PC-3 (cell line): ENCODE measurements at places on chromosomes 2 and 18. TPM values are rescaled to one million over a fixed set of nuclear protein-coding genes. Genes with fewer than 3 reads are reported as not detected.

The CGREF1 gene
- total RNA-seq: 18.7 and 22.6 TPM in 2 replicates

The EPC2 gene
- total RNA-seq: 16.8 and 20.6 TPM in 2 replicates

The TMEFF2 gene
- not detected in 2 replicates for total RNA-seq

The C1QL2 gene
- not detected in 2 replicates for total RNA-seq

The LRATD1 gene
- total RNA-seq: 35.4 and 41.3 TPM in 2 replicates

The NAT8 gene
- not detected in 2 replicates for total RNA-seq

The CXCR2 gene
- total RNA-seq: not detected in 2 replicates

The KCNJ3 gene
- total RNA-seq: not detected in 2 replicates

The SSB gene
- 108 and 109 TPM in 2 replicates for total RNA-seq

The RTP5 gene
- total RNA-seq: not detected in 2 replicates

The AKAIN1 gene
- total RNA-seq: not detected in 2 replicates

The REG3G gene
- not detected in 2 replicates for total RNA-seq

The LINC00305 gene
- not detected in 2 replicates for total RNA-seq

The DCDC2C gene
- total RNA-seq: not detected in 2 replicates

The GDF7 gene
- 0.04 TPM in 1 of 2 replicates, not detected in the other for total RNA-seq

The ABCB11 gene
- total RNA-seq: 0.11 and 0.29 TPM in 2 replicates

The RAB6C gene
- total RNA-seq: 0.04 TPM in 1 of 2 replicates, not detected in the other

The FAM237A gene
- total RNA-seq: not detected in 2 replicates

The C18orf63 gene
- not detected in 2 replicates for total RNA-seq

The IL36RN gene
- 0.36 TPM in 1 of 2 replicates, not detected in the other for total RNA-seq

The MALL gene
- 123 and 136 TPM in 2 replicates for total RNA-seq

The SERPINB2 gene
- total RNA-seq: 5.8 and 9.9 TPM in 2 replicates

The HOXD13 gene
- 0.36 and 0.46 TPM in 2 replicates for total RNA-seq

The TRAF3IP1 gene
- total RNA-seq: 8.2 and 12.0 TPM in 2 replicates

The CCDC85A gene
- total RNA-seq: 1.1 and 2.0 TPM in 2 replicates

The PPP1R1C gene
- total RNA-seq: 1.4 and 1.5 TPM in 2 replicates

The HOXD9 gene
- total RNA-seq: not detected in 2 replicates

The VWA3B gene
- not detected in 2 replicates for total RNA-seq
